ENCODE measurements at places on chromosomes 13 and 19.

GRCh38 chr19:12847159-12848139 is 9.1 kb downstream of the MAST1 start:
- no peak for DNase-seq

- DNase-seq = no peak
Observed at GRCh38 chr13:34412817-34413375, 529.2 kb upstream of the NBEA start.

DNA sequence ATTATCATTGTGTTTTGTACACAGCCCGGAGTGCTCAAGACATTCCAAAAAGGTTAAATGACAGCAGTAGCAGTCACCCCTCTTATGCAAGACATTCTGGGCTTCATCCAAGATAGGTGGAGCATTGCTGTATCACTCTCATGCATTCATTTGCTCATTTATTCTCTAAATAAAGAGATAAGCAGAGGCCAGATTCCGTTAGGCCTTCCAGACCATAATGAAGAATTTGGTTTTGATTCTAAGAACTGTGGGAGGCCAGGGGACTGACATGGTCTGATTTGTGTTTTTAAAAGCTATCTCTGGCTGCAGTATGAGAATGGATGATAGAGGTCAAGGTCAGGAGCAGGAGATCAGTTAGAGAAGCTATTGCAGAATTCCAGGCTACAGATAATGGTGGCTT is 145.8 kb downstream of the KCNRG start:
- DNase-seq = no peak

DNA sequence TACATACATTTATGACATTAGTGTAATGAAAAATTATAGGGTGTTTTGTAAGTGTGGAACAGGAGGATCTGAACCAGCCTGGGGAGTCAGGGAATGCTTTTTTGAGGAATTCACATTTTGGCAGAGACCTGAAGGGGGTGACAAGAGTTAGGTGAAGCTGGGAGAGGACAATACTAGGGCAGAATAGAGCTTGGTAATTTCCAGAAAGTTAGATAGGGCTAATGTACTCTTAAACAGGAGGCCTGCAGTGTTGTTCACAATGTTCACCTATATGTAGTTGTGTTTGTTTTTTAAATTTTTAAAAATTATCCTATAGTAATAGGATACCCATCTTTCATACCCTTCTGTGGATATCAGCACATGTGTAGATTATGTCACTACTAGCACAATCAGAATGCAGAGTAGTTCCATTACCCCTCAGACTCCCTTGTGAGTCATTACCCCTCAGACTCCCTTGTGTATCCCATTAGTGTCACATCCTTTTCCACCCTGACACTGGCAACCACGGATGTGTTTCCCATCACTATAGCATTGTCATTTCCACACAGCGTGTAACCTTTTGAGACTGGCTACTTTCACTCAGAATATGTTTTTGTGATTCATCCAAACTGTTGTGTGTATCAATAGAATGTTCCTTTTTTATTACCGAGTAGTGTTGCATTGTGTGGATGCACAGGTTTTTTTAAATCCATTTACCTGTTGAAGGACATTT is 43.1 kb downstream of the PCCA start:
- DNase-seq = no peak

- no peak for DNase-seq
Observed at GRCh38 chr19:40718774-40719391, 2.0 kb downstream of the ITPKC start.

DNA sequence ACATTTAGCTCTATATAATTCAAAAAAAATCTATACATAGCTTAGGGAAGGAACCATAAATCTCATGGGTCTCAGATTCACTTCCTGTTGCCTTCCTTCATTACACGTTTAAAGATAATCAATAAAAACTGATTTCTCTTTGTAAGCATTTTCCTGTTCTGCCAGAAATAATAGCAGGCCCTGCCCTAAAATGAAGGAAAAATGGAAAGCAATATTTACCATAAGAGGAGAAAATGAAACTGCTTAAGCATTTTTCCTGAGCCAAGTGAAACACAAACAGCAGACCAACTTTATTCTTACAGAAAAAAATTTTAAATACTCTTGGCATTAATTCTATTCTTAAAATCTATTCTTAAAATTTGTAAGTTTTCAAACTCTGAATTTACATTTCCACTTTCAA is 4.0 kb downstream of the LHFPL6 start:
- no peak for DNase-seq

- DNase-seq = no peak
Observed at GRCh38 chr13:91189506-91189905, 158.0 kb upstream of the MIR17HG start.

DNA sequence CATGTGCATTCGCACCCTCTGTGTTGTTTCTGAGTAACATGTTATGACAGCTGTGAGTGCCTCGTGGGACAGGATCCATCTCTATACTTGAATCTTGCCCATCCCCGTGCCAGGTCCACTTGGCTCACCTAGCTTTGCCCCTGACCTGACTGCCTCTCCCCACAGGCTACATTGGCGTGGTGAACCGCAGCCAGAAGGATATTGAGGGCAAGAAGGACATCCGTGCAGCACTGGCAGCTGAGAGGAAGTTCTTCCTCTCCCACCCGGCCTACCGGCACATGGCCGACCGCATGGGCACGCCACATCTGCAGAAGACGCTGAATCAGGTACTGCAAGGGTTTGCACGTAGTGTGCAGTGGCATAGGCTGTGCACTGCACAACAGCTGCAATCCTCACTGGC is 53.2 kb downstream of the TMED1 start:
- DNase-seq = no peak

- DNase-seq = no peak
Observed at GRCh38 chr19:6262519-6262918, 17.3 kb downstream of the MLLT1 start.

DNA sequence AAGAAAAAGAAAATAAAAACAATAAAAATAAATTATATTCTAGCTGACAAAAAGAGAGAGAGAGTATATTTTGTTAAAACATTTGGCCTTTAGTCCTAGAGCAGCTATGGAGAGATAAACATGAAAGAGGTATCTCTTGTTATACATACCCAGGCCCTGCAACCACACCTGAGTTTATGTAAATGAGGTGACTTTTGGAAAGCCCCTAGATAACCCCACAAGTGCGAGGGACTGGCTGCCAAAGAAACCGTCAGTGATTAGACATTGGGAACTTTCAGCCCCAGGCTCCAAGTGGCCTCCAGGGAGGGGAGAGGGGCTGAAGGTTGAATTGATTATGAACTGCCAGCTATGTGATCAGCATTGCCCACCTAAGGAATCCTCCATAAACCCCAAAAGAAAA is 2.1 kb upstream of the NLRP7 start:
- no peak for DNase-seq

DNA sequence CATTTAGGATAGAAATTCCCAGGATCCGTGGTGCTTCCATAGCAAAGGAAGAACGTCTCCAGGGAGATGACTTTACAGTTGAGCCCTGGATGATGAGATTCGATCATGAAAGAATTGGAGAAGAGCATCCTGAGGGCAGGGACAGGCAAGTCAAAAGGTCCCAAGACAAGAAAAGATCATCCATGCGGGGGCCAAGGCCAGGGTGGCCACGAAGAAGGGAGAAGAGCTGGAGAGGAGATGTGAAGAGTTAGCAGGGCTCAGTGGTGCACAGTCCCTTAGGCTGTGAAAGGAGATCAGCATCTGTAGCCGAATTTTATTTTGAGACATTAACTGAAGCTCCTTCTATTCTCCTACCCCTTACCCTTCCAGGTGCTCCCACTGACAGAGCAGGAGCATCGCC is 28.9 kb downstream of the OR10H4 start:
- no peak for DNase-seq

Measured in left renal cortex interstitium (tissue), 4 donors.